ENCODE measurements at places on chromosomes 13 and 19.

- DNase-seq = no peak
These were observed 46.1 kb downstream of the FLT1 start for GRCh38 chr13:28448651-28449358.

GRCh38 chr13:80924596-80924995, 583.7 kb upstream of the SPRY2 start:
- no peak for DNase-seq

- DNase-seq = no peak
These were observed 6.7 kb downstream of the KCTD15 start for GRCh38 chr19:33803383-33803782.

DNA sequence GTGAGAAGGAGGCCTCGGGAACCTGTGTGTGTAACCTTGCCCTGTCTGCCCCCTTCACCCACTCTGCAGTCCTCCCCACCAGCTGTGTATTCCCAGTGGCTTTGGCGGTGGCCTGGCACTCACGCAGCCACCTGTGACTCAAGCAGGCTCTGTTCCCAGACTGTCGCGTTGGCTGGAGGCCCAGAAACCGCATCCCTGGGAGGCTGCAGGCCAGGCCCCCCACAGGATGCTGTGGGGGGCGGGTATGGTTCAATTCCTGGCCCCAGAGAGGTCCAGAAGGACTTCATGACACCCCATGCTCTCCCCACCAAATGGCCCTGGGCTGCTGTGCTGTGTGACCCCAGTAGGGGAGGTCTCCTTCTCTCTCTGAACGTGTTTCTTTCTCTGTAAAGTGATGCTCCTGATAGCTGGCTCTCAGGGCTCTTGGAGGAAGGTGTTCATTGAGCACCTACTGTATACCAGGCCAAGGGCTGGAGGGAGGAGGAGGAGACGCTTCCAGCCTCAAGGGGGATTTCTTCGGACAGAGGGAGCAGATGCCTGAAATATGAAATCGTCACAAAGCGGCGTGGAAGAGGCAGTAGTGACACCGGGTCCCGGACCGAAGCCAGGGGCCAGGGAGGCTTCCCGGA, 1.9 kb upstream of the LINGO3 start:
- no peak for DNase-seq

DNA sequence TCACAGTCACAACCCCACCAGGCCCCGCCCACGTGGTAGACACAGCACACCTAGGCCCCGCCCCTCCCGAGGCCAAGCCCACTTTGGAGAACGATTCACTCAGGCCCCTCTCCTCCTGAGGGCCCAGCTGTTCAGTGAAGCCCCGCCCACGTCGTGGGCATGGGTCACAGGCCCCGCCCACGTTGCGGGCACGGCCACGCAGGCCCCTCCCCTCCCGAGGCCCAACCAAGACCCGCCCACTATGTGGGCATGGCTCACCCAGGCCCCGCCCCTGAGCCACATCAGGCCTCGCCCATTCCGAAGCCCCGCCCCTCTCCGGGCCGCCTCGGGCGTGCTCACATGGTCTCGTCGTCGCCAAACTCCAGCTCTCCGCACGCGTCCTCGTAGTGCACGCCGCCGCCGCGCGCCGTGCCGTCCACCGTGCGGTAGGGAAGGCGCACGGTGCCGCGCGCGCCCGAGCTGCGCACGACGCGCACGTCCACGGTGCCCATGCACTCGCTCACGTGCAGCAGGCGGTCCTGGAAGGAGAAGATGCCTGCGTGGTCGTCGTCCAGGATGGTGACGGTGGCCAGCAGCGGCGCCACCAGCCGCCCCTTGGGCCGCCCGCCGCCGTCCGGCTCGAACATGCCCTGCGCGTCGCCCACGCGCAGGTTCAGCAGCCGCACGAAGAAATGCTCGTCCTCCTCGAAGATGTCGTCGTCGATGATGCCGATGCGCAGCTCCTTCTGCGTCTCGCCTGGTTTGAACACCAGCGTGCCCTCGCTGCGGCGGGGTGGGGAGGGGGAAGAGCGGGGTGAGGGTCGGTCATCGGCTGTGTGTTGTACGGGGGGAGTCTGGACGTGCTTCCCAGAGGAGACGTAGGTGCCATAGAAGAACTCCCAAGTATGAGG, 24.0 kb downstream of the SLC8A2 start:
- peak; percentile 5 for DNase-seq

GRCh38 chr13:22839603-22840530, 340.9 kb upstream of the SGCG start:
- DNase-seq = no peak

GRCh38 chr19:12670159-12670928, 3.7 kb downstream of the WDR83 start:
- no peak for DNase-seq

DNA sequence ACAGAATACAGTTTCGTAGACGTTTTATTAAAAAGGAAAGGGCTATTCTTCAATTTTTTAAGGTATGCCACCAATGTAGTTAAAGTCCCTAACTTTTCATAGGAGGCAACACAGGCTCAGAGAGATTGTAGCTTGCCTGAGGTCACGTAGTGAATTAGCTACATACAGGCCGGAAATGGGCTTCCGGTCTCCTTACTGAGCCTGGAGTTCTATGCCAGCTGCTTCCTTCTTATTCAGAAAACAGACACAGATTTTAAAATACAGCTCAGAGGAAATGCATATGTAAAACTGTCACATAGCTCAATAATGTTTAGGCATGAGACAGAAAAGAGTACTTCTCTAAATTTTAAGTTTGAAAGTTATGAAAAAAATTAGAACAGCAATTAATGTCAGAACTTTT, 85.4 kb upstream of the TUBA3C start:
- DNase-seq = no peak

DNA sequence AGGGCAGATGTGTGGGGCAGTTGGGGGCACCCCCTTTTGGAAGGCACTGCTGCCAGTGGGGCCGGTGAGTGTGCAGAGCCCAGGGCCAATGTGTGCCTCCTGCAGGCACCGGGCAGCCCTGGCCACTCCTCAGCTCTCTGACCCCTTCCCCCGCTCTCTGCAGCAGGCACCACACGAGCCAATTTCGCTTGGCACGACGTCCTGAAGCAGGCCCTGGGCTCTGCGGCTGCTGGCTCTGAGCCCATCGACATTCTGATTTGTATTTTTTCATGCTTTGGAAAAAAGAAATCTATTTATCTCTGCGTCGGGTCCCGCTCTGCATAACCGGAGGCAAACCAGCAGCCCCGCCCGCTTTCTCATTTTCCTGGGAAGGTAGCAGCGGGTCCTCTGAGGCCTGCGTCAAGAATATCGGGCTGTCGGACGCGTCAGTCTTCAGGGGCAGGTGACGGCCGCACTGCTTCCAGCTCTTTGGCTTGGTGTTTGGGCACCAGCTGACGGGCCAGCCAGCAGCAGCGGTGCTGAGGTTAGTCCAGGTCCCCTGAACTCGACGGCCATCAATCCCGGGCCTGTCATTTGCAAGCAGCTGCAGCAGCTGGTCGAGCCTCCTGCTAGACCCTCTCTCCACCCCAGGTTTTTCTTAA, 134.3 kb downstream of the KDM4B start:
- DNase-seq = no peak

- no peak for DNase-seq
These were observed 18.5 kb downstream of the UGGT2 start for GRCh38 chr13:96034662-96035061.

- no peak for DNase-seq
These were observed 94.3 kb downstream of the INSR start for GRCh38 chr19:7199613-7200533.

DNA sequence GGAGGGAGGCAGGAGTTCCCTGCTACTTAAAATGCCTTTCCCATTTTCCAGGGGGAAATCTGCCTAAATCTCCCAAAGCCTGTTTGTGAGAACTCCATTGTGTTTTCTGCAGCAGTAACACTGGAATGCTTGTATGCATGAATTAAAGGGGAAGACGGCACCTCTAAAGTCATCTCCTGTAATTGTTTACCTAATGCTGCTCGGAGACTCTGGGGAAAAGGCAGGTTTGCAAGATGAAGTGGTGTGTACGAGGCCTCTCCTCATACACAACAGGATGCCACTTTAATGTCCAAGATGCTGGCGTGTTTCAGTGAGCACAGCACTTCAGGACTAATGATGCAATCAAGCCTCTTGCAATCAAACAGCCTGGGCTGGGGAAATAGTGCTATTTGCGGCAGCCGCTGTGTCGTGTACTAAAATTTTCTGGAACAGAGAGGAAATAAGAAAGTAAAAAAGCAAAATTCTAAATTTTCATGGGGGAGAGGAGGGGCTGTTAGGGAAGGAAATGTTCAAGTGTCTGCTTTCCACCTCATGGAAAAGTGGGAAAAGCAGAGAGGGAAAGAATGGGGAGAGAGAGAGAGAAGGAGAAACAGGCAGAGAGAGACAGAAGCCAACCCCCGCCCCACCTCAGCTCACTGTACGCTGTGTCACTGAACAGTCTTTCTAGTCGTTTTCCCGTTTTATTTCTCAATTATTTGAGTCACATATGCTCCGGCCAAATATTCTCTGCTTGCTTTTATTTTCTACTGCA, 32.9 kb downstream of the TSHZ3 start:
- no peak for DNase-seq

DNA sequence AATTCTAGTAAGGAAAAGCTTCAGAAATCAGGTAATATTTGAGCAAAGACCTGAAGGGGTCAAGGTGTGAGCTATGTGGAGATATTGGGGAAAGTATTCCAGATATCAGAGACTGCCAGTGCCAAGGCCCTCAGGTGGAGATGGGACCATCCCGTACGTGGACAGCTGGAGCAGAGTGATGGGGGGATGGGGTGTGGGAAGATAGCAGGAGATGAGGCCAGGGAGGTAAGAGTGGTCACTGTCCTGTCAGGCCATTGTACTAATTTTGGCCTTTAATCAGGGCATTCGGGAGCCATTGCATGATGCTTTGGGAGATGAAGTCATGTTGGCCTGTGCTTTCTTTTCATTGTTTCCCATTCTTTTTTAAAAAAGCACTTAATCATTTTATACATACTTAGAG, 13.1 kb upstream of the GPR18 start:
- no peak for DNase-seq

GRCh38 chr13:77434289-77434688, 101.2 kb upstream of the SCEL start:
- DNase-seq = no peak

- DNase-seq = no peak
These were observed 200.2 kb downstream of the KCNRG start for GRCh38 chr13:50215399-50215798.

DNA sequence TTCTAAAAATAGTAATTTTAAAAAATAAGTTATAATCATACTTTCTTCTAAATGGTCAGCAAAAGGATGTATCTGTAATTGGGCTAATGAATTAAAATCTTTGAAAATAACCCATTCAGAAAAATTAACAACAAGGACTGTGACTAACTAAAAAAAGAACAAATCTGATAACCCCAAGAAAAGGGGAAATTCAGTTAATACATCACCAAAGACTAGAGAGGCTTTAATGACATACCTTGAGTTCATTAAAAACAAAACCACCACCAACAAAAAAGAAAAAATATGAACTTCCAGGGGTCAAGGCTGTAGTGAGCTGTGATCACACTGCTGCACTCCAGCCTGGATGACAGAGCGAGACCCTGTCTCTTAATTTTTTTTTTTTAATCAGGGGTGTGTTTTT, 121.8 kb downstream of the TBC1D4 start:
- peak; percentile 22 for DNase-seq

DNA sequence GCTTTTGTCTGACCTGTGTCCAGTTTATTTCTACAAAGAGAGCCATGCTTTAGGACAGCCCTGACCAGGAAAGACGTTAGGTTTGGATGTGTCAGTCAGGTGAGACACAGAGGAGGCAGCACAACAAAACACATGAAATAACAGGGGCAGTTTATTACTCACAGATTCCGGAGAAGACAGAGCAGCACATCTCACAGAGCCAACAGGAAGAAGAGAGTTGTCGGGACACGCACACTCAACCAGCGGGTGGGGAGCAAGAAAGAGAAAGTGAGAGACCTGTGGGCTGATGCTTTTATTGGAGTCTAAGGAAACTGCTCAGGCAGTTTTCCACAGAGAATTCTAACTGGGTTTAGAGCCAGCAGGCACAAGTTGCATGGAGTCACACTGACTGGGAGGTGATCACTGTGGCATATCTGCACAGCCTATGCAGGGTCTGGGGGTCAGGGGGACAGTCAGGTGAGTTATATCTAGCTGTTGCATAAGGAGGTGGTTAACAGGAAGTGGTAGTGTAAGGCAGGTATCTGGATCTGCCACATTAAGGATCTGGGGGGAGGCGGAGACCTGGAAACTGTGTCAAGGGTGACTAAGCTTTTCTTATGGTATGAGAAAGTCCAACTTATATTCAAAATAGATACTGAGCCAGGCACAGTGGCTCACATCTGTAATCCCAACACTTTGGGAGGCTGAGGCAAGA, 24.1 kb upstream of the CEACAM20 start:
- no peak for DNase-seq

- DNase-seq = no peak
These were observed 57.8 kb downstream of the COG3 start for GRCh38 chr13:45522571-45522970.

GRCh38 chr19:49555600-49556411, 24.6 kb downstream of the NOSIP start:
- peak; percentile 42 for DNase-seq

- no peak for DNase-seq
These were observed 8.3 kb downstream of the RYR1 start for GRCh38 chr19:38441657-38442348.

DNA sequence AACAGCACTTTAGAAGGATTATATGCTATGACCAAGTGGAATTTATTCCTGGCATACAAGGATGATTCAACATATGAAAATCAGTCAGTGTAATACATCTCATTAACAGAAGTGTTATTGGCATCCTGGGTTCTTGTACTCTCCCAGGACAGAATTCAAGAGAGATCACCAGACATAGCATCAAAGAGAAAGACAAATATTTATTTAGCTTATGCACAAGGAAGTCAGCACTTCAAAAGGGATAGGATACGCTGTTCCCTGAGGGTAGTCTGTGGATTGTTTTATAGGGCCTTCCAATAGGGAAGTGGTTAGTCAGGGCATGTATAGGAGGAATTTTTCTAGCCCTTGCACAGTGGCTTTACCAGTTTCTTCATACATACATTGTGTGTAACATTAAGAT, 1238.0 kb downstream of the PCDH17 start:
- DNase-seq = no peak

GRCh38 chr19:32104153-32104849, 241.1 kb upstream of the ZNF507 start:
- no peak for DNase-seq

DNA sequence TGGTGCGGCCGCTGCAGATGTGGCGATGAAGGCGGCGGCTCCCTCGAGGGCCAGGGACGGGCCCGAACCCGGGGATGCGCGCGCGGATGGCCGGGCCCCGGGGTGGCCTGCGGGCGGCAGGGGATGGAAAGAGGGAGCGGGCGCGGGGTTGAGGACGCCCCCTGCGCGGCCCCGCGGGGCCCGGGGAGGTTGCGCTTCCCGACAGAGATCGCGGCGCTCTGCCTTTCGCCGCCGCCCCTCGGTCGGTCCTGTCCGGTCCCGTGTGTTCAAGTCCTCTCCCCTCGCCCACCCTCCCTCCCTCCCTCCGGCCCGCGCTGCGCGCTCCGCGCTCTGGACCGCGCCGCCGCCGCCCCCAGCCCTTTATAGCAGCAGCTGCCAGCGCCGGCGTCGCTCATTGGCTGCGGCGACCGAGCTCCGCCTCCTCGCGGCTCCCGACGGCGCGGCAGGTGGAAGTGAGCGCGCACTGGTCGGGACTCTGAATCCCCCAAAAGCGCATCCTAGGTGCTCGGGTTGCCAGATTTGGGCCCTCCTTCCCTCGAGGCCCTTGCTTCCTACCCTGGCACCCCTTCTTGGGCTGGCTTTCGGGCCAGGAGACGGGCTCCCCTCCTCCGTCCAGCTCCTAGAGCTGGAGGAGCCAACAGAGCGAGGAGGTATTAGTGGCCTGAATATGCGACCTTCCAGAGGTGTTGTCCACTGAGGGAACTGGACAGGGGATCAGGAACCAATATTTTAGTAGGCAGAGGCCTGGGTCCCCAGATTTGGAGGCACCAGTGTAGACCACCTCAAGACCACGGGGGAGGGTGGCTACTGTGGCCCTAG, at the start of gene ELAVL3:
Gene ELAVL3 (minus strand): TSS at position 332 of the 819 bp plus-strand sequence. CDS start 438 bp downstream, outside the sequence.
- no peak for DNase-seq
